ENCODE measurements at places on chromosomes 12 and 14.
A peak's percentile ranks its signal among the peaks of the same experiment; 100 is the strongest.

DNA sequence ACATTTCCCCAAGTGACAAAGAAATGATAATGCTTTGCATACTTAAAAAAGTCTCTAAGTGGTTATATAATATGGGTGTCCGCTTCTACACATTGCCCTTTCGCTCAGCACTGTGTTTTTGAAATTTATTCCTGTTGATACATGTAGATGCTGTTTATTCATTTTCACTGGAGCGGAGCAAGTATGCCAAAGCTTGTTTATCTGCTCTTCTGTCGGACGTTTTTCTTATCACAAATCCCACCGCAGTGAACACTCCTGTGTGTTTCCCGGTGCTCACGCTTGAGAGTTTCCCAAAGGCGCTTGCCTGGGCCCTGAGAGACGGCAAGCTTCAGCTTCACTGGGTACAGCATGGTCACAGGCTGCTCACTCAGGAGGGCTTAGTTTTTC is 50.2 kb downstream of the TPCN1 start:
- no peak for DNase-seq

DNA sequence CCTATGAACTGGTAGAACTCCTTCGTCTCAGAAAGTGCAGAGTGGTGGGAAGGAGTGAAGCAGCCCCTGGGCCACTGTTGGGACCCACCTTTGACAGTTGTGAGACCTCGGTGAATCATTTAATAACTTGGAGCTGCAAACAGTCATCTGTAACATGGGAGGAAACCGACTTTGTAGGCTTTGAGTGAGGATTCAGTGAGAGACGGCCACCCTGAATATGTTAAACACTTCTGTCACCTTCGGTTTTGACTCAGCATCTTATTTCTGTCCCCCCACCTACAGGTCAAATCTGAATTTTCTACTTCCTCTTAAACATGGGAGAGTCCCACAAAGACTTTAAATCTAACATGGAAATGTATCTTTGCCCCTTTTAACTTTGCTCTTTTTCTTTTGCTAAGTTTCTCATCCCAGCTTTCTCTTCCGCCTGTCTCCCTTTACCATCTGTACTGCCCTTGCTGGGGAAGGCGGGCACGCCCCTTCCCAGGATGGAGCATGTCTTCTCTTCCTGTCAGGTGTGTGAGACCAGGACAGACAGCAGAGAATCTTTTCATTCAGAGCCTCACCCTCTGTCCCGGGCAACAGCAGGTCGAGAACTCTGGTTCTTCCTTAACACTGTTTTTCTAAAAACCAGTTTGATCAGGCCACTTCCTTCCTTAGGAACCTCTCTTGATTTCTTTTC is 37.1 kb downstream of the ZC3H14 start:
- peak; percentile 21 for DNase-seq

DNA sequence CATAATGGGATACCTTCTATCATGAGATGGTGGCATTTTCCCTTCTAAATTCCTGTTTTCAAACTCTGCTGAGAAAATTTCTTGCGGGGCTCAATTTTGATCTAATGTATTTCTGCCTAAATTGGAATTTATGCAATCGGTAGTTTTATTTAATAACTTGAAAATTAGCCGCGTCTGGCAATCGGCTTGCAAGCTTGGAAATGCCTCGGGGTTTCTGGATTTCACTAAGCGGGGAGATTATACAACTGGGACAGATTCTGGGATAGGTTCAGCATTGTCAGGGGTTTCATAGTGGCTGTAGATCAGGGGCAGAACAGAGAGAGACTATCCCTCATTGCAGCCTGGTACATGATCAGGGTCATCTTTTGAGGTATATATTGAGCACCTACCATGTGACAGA is 8.6 kb downstream of the CCDC60 start:
- no peak for DNase-seq

DNA sequence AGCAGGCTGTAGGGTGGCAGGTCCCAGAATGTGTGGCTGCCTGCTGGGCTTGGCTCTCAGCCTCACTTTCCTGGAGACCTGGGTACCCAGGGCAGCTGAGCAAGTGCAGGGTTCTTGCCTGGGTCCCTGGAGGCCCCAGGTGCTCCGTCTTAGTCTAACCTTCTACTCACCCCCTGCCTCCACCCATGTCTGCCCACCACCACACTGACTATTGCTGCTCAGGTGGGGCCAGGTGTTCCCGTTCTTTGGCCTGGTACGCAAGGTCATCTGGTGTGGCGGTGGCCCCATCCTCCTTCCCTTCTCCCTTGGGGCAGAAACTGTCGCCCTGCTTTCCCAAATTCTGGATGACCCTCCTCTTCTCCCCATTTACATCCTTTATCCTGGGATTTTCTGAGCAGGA is 319.9 kb downstream of the TMEM121 start:
- no peak for DNase-seq

- DNase-seq = no peak
These were observed 71.0 kb upstream of the CFL2 start for GRCh38 chr14:34785223-34786006.

GRCh38 chr12:104604995-104605675 is 148.4 kb downstream of the CHST11 start:
- DNase-seq = no peak

DNA sequence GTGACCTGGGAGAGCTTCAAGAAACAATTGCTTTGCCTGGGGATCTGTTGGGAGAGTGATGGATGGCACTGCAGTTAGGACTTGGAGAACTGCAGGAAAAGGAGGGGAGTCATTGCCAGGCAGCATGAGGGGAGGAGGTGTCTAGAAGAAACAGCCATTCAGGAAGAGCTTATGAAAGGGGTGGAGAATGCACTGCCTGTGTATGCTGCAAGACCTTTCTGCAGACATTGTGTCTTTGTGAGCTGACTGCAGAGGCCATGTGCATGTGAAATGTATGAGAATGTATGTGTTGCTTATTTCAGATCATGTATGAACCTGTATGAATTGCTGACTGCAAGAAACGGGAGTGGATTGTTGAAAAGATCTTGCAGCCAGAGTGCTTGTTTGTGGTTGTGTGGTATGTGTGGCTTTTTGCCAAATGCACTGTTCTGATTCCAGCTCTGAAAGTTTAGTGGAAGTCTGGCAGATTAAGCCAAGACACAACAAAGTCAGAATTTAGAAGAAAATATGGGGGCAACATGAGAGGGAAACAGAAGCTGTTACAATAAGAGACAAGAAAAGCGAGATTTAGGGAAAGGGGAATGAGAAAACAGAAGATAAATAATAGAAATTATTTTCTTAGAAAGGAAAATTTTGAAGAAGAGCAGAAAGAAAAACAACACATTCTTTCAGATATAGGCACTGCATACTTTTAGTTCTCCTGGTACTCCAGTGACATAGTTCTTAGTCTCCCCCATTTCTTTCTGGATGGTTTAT is 9.8 kb upstream of the RIMKLB start:
- DNase-seq = no peak

- DNase-seq = no peak
These were observed 32.4 kb downstream of the ABCD2 start for GRCh38 chr12:39587225-39587624.

GRCh38 chr12:59874781-59875180 is 279.0 kb downstream of the SLC16A7 start:
- no peak for DNase-seq

- peak; percentile 66 for DNase-seq
These were observed 28.8 kb downstream of the RPGRIP1 start for GRCh38 chr14:21308479-21309237.

- DNase-seq = no peak
These were observed 41.0 kb downstream of the HECTD4 start for GRCh38 chr12:112341046-112341825.

DNA sequence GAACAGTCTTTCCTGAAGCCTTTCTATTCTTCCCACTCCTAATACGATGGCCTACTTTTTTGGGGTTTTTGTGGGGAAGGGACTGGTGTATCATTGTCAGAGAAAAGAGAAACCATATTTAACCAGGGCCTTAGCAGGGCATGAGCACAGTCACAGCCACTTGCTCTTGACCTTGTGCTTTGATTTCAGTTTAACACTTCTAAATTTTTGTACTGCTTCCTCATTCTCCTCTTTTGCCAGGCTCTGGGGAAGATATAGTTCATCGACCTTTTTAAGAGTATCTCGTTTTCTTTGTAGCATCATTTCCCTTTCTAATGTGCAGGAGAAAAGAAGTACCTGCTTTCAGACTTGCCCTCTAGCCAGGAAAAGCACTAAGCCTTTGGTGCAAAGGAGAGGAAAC is 2.2 kb downstream of the ZBTB1 start:
- DNase-seq = no peak

- no peak for DNase-seq
These were observed 54.6 kb upstream of the STON2 start for GRCh38 chr14:81454572-81455218.

GRCh38 chr14:20375471-20375870 is 32.0 kb downstream of the PARP2 start:
- DNase-seq = no peak

DNA sequence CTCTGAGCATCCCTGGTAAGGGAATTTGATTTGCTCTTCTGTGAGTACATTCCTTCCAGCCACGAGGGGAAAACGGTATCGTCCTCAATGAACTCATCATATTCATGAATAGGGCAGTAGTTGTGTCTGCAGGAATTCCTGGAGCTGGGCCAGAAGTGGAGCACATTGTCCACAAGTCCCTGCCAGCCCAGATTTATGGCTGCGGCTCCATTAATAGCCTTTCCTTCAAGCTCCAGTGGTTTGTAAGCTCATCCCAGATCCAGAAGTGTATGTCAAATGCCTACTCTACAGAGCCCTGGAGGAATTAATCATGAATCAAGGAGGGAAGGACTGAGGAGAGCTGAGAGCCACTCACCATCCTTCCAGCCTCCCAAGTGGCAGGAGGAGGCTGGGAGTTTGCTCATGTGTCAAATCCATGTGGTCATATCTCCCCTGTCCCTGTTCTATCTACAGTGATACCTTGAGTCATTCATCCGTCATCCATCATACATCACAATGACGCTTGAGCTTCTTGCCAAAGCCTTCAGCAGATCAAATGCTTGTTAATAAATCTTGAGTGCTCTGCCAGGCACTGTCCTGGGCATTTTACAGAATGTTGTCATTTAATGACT is 65.5 kb downstream of the SVOP start:
- DNase-seq = no peak

DNA sequence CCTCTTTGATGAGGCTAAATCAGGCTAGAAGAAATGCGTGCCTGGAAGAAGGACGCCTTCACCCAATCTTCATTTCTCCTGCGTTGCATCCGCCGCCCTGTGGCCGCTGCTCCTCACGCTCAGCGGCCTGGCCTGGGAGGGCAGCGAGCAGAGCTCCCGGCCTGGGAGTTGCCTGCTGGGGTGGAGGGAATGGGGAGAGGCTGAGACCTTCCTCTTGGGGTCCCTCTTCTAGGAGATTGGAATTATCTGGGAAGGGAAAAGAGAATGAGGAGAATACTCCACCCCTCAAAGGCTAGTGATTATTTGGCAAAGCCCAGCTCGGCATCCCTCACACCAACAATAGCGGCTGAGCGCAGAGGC is 2.4 kb upstream of the HOXC12 start:
- no peak for DNase-seq

GRCh38 chr12:5593086-5593485 is 161.2 kb downstream of the NTF3 start:
- no peak for DNase-seq

DNA sequence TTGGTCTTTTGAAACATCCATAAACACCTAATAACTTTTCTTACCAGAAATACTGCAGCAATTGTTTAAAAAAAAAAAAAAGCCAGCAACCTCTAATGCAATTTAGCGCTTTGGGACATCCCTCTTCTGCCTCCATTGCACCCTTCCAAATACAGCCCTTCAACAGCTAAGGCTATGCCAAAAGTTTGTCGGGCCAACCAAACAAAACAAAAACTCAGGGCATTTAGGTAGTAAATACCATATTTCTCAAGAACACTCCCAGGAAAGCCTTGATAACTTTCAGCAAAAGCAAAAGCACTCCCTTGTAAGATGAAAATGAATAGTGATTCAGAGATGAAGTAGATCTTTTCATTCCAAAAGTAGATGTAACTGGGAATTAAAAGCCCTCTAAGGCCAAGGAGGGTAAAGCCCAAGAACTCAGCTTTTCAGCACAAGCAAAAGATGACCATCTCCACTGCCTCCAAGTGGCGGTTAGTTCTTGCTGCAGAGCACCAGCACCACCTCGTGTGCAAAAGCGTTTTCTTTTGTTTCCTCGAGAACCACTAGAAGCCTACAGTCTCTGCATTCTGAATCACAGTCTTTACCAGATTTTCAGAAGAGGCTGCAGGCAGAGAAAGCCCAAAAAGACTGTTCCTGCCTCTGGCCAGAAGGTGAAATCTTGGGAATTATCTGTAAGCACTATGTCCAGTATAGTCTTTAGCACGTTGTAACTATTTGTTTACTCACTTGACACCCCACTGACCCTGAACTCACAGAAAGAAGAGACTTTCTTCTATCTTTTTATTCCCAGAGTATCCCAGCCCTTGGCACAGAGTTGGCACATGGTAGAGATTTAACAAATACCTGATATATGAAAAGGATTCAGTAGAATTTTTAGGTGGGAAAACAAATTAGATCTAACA is 53.1 kb downstream of the SIX6 start:
- DNase-seq = no peak

DNA sequence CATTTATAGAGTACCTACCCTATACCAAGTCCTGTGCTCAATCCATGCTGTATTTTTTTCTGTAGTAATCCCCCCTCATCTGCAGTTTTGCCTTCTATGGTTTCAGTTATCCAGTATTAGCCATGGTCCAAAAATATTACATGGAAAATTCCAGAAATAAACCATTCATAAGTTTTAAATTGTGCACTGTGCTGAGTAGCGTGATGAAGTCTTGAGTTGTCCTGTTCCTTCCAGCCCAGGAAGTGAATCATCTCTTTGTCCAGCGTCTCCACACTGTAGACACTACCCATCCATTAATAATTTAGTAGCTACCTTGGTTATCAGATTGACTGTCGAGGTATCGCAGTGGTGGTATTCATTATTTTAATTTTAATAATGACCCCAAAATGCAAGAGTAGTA is 54.2 kb downstream of the SUDS3 start:
- no peak for DNase-seq

- DNase-seq = no peak
These were observed 55.5 kb upstream of the TTC7B start for GRCh38 chr14:90871605-90872233.

DNA sequence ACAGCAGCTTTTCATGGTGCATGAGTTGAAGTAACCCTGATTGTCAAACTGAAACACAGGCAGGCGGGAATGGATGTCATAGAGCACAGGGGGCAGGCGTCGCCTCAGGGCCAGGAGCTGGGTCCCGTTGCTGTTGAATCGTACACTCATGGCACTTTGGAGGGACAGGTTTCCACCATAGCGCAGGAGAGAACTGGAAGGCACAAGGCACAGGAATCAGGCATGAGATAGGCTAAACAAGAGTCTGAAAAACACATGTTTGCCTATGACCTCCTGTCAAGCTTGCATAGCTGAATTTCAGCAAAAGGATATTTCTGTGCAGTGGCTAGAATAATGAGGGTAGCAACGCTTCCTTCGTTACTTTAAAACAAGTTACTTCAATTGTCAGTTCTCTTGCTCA is 61.2 kb downstream of the DCAF5 start:
- no peak for DNase-seq
